ENCODE measurements at places on chromosomes 2 and 18.
A peak's percentile ranks its signal among the peaks of the same experiment; 100 is the strongest.

DNA sequence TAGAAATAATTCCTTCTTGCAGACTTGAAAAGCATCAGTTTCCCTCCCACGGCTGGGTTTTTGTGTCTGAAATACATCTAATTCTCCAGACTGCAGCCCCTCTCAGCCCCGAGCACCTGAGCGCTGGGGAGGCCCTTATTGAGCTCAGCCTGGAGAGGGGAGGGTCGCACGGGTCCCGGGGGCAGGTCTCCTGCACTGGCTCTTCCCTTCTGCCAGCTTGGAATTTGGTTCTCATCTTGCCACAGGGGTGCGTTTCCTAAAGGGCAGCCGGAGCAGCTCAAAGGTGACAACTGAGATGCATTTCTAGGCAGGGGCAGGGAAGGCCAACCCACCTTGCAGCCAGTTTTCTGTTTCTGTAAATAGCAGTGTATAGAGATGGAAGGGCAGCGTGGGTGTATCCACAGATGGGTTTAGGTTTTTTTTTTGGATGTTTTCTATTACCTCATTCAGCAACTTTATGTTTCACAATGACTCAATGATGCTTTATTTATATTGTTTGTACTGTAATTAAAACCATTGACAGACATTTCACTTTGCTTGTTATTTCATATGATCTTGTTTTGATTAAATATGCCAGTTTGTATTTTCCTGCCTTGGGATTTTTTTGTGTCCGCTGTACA lies 37.0 kb downstream of the GBX2 start:
- H3K4me1 ChIP-seq, result no peaks in the 10 kb centered on the region
- no peaks in the 10 kb centered on the region for H3K27me3 ChIP-seq
- no peak overlapping the region for H3K27ac ChIP-seq
- no peaks in the 10 kb centered on the region for H3K36me3 ChIP-seq
- H3K4me3 ChIP-seq, result no peak overlapping the region
- no peak for DNase-seq

DNA sequence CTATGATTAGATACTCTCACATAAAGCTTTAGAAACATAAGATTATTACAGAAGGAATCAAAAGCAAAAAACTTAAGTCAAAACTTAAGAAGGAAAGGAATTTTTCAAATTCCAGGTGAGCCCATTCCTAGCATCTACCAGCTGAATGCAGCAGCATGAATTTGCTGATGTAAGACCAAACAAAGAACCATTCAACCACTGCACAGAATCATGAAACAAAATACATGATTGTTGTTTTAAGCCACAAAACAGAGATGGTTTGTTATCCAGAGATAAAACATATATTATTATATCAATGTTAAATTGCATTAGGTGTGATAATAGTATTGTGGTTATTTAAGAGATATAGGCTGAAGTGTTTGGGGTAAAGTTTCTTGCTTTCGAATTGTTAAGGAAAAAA lies 29.0 kb downstream of the PIGN start:
- no peak overlapping the region for H3K4me3 ChIP-seq
- H3K27me3 ChIP-seq, result no peaks in the 10 kb centered on the region
- no peak for DNase-seq
- H3K4me1 ChIP-seq, result no peaks in the 10 kb centered on the region

GRCh38 chr18:62768558-62768943 lies 53.2 kb downstream of the PHLPP1 start:
- H3K27me3 ChIP-seq, result no peaks in the 10 kb centered on the region
- no peaks in the 10 kb centered on the region for H3K36me3 ChIP-seq
- no peak for DNase-seq
- no peak overlapping the region for H3K4me3 ChIP-seq
- H3K27ac ChIP-seq, result no peak overlapping the region
- H3K4me1 ChIP-seq, result peaks cover 39% of the 10 kb centered on the region

- DNase-seq, result no peak
- H3K36me3 ChIP-seq, result no peaks in the 10 kb centered on the region
- H3K4me3 ChIP-seq, result no peak overlapping the region
Measured at GRCh38 chr2:178455947-178456346, 4.8 kb downstream of the PJVK start.

- H3K36me3 ChIP-seq, result no peaks in the 10 kb centered on the region
- no peak overlapping the region for H3K4me3 ChIP-seq
- H3K4me1 ChIP-seq, result peaks cover 7% of the 10 kb centered on the region
- H3K27ac ChIP-seq, result no peak overlapping the region
Measured at GRCh38 chr2:133760376-133760775, 192.1 kb upstream of the NCKAP5 start.

GRCh38 chr2:59912042-59912441 lies 641.4 kb downstream of the BCL11A start:
- H3K4me1 ChIP-seq, result no peaks in the 10 kb centered on the region
- no peak overlapping the region for H3K27ac ChIP-seq
- no peaks in the 10 kb centered on the region for H3K36me3 ChIP-seq
- no peaks in the 10 kb centered on the region for H3K27me3 ChIP-seq
- H3K4me3 ChIP-seq, result no peak overlapping the region

- no peaks in the 10 kb centered on the region for H3K27me3 ChIP-seq
- no peak for DNase-seq
- H3K4me3 ChIP-seq, result no peak overlapping the region
- no peaks in the 10 kb centered on the region for H3K36me3 ChIP-seq
- H3K27ac ChIP-seq, result no peak overlapping the region
Measured at GRCh38 chr2:161982548-161983330, 91.3 kb downstream of the DPP4 start.

DNA sequence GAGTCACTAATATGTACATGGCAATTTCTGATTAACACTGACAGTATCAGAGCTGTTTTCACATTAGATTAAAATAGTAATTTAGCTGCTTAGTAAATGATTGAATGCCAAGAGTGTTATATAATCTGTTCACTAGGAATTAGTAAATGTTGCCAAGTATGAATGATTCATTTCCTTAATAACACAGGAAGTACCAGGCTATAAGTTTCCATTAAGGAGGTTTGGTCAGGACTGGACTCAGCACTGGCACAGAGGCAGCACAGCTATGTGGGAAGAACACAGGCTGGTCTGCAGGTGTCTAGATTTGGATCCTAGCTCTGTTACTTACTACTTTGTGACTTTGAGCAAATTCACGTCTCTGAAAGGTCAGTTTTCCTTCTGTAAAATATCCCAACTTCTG lies 97.2 kb downstream of the TDRD15 start:
- no peaks in the 10 kb centered on the region for H3K27me3 ChIP-seq
- H3K36me3 ChIP-seq, result no peaks in the 10 kb centered on the region
- DNase-seq, result no peak
- H3K4me1 ChIP-seq, result no peaks in the 10 kb centered on the region
- H3K27ac ChIP-seq, result no peak overlapping the region

GRCh38 chr2:30404319-30405259 lies 42.5 kb upstream of the LCLAT1 start:
- no peaks in the 10 kb centered on the region for H3K36me3 ChIP-seq
- peaks cover 8% of the 10 kb centered on the region for H3K4me1 ChIP-seq
- H3K4me3 ChIP-seq, result no peak overlapping the region

- peaks cover 2% of the 10 kb centered on the region for H3K27me3 ChIP-seq
- no peaks in the 10 kb centered on the region for H3K36me3 ChIP-seq
- no peaks in the 10 kb centered on the region for H3K4me1 ChIP-seq
- H3K4me3 ChIP-seq, result no peak overlapping the region
Measured at GRCh38 chr18:40249390-40250080, 1705.5 kb upstream of the PIK3C3 start.

- H3K27me3 ChIP-seq, result no peaks in the 10 kb centered on the region
- peaks cover 44% of the 10 kb centered on the region for H3K4me1 ChIP-seq
- H3K36me3 ChIP-seq, result no peaks in the 10 kb centered on the region
- H3K4me3 ChIP-seq, result no peak overlapping the region
- DNase-seq, result no peak
Measured at GRCh38 chr2:69036926-69037325, 23.9 kb downstream of the ANTXR1 start.

DNA sequence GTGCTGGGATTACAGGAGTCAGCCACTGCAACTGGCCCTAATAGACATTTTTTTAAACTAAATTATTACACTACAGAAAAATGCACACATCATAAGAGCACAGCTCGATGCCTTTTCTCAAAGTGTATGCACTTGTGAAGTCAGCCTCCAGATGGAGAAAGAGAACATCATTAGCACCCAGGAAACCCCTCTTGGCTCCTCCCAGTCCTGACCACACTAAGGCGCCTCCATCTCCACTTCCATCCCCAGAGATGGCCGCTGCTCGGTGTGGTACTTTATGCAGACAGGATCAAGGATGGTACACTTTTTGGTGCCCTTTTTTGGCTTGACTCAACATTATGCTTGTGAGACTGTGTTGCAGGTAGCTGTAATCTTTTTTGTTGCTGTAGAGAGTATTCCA lies 34.8 kb downstream of the RRM2 start:
- H3K27ac ChIP-seq, result no peak overlapping the region
- no peak for DNase-seq
- H3K4me3 ChIP-seq, result no peak overlapping the region
- H3K36me3 ChIP-seq, result no peaks in the 10 kb centered on the region
- no peaks in the 10 kb centered on the region for H3K4me1 ChIP-seq
- H3K27me3 ChIP-seq, result no peaks in the 10 kb centered on the region

DNA sequence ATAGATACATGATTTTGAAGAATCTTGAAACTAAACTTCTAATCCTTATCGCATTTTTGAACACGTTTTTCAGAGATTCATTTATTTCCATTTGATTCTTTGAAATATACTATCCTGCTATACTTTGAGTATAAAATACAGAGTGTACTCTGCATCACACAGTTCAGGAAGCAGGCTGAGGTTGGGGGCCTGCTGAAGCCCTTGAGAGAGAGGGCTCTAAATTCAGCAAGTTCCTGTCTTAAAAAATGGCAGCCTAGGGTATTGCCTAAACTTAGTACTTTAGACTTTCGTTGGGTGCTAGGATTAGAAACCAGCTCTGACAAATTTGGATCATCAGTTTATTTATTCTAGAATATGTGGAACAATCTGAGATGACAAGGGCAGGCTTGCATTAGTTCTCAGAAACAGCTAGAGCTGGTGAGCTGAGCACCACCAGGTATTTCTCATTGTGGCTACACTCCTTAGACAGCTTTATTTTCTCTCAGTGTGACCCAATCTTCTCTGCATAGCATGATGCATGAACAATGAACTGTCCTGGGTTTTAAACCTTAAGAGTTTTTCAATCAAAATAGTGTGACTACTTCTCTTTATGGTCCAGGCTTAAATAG lies 49.1 kb downstream of the TFPI start:
- H3K4me3 ChIP-seq, result no peak overlapping the region
- H3K27ac ChIP-seq, result no peak overlapping the region
- H3K4me1 ChIP-seq, result no peaks in the 10 kb centered on the region
- no peaks in the 10 kb centered on the region for H3K36me3 ChIP-seq
- H3K27me3 ChIP-seq, result no peaks in the 10 kb centered on the region
- DNase-seq, result no peak

- no peaks in the 10 kb centered on the region for H3K36me3 ChIP-seq
- H3K4me1 ChIP-seq, result no peaks in the 10 kb centered on the region
- H3K27ac ChIP-seq, result no peak overlapping the region
- no peak for DNase-seq
- no peaks in the 10 kb centered on the region for H3K27me3 ChIP-seq
Measured at GRCh38 chr2:54954158-54954557, 96.1 kb downstream of the RTN4 start.

DNA sequence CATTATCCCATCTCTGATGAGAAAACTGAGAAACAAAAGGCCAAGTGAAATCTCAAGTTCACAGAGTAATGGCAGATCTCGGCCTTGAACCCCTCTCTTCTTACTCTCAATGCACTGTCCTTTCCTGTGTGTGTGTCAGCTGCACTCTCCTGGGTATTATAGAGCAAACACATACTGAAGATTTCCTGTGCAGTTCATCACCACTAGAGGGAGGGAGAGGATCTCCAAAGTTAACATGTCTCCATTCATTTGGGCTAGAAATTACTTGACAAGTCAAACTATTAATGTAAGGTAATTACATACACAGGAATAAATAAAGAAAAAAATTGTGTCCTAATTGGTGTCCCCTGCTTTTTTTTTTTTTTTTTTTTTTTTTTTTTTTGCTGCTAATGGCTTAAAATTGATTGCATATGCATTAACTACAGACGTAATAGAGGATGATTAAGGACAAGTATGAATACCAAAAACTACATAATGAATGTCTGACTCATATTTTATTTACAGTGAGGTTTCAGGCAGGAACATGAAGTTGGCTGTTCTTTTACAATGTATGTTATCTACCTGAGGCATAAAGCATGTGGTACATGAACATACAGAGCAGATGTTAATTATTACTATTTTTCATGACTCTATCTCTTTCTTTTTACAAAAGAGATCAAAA lies 269.2 kb downstream of the NYAP2 start:
- DNase-seq, result peak; percentile 56
- no peaks in the 10 kb centered on the region for H3K27me3 ChIP-seq
- no peaks in the 10 kb centered on the region for H3K36me3 ChIP-seq
- no peak overlapping the region for H3K27ac ChIP-seq
- no peak overlapping the region for H3K4me3 ChIP-seq
- H3K4me1 ChIP-seq, result no peaks in the 10 kb centered on the region

- H3K27ac ChIP-seq, result no peak overlapping the region
- no peaks in the 10 kb centered on the region for H3K36me3 ChIP-seq
- no peaks in the 10 kb centered on the region for H3K27me3 ChIP-seq
- DNase-seq, result no peak
- H3K4me1 ChIP-seq, result peaks cover 24% of the 10 kb centered on the region
Measured at GRCh38 chr2:9944330-9944758, 7.1 kb upstream of the GRHL1 start.
